CD8-positive, alpha-beta memory T cell (primary cell): ENCODE measurements at places on chromosomes 11 and 22. TPM values are rescaled to one million over a fixed set of nuclear protein-coding genes. Genes with fewer than 3 reads are reported as not detected.

DNA sequence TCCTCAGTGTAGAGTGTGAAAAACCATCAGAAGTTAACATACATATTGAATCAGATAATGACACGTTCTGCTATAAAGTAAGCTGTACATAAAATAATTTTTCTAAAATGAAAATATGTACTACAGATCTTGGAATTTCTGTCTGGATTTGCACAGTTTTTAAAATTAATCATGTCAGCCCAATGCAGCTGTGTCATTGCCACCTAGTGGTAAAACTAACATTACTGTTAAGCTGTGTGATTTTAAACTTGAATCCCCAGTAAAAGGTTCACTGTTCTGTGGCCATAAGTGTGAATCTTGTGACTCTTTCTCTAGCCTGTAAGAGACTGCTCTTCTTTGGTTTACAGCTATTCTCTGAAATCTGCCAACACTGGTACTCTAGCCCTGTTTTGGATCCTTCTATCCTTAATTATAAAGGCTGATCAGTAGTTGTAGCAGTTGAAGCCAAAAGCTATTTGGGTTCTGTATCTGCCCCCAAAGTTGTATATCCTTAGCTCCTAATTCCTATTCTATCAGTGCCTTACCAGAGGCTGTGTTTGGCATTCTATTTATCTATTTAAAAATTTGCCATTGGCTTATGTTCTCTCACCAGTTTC is 4.0 kb downstream of the JRKL start:
- no peaks in the 10 kb centered on the region for H3K36me3 ChIP-seq
- peaks cover 12% of the 10 kb centered on the region for H3K4me1 ChIP-seq
- no peak overlapping the region for H3K27ac ChIP-seq
- peak; percentile 21 for DNase-seq

DNA sequence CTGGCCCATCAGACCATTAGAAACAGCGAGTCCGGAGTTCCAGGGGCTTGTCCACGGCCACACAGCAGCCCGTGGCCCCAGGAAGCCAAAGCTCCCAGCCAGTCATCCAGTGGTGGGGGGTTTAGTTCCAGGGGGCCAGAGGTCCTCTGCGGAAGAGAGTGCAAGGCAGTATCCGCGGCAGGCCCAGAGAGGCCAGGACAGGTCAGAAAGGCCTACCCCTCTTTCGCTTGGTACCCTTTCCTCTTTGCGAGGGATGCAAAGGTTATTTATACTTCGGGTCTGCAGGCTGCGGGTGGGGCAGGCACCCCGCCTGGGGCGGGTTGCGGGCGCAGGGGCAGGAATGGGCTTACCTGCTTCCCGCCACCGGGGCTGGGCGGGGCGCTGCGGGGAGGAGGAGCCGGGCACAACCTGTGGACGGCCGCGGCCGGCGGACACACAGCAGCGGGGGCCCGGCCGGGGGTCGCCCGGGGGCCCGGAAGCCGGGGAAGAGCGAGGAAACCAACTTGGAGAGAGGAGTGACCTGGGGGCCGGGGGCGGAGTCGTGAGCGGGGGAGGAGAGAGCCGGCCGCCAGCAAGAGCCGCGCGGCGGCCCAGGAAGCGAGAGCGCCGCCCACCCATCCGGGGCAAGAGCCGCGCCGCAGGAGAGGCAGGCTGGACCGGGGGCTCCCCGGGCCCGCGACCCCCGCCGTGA is at the start of gene SH3BP1:
SH3BP1 (plus strand) TSS at position 600 of the 691 bp plus-strand sequence. CDS start 119 bp downstream, outside the sequence.
- H3K27me3 ChIP-seq: no peaks in the 10 kb centered on the region
- H3K27ac ChIP-seq: peak within 1 kb of the TSS; percentile 72
- peak within 1 kb of the TSS; percentile 94 for H3K4me3 ChIP-seq
- peak; percentile 60 for DNase-seq
- peaks cover 76% of the 10 kb centered on the region for H3K4me1 ChIP-seq

DNA sequence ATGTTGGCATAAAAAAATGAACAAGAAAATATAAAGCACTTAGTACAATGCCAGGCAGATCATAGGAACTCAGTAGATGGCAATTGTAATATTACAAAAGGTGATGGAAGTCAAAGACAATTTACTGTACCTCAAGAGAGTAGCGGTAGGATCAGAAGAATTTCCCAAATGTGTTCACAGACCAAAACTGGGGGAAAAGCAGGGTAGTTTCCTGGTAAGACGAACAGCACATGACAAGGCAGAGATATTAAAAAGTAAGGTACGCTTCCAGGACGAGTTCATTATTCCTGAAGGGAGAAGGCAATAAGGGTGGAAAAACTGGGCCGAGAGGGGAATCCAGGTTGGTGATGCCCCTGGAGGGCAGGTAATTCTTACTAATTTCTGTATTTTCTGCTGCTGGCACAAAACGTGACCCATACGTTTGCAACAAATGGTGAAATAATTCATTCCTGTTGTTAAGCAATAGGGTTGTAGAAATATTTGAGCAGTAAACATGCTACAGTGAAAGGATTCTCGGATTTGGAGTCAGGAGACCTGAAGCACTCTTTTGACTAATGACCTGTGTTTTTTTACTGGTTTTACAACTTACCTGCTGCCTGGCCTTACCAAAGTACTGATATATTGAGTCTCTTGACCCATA is 786 bp upstream of the ANKRD42 start:
- peak overlapping the region; percentile 96 for H3K4me3 ChIP-seq
- peak overlapping the region; percentile 99 for H3K27ac ChIP-seq
- H3K36me3 ChIP-seq: peaks cover 5% of the 10 kb centered on the region
- peaks cover 34% of the 10 kb centered on the region for H3K4me1 ChIP-seq

GRCh38 chr11:120834686-120835210 is 189.2 kb upstream of the TBCEL start:
- H3K27ac ChIP-seq: no peak overlapping the region
- H3K27me3 ChIP-seq: no peaks in the 10 kb centered on the region
- H3K4me1 ChIP-seq: no peaks in the 10 kb centered on the region
- no peak for DNase-seq
- H3K36me3 ChIP-seq: no peaks in the 10 kb centered on the region
- no peak overlapping the region for H3K4me3 ChIP-seq

DNA sequence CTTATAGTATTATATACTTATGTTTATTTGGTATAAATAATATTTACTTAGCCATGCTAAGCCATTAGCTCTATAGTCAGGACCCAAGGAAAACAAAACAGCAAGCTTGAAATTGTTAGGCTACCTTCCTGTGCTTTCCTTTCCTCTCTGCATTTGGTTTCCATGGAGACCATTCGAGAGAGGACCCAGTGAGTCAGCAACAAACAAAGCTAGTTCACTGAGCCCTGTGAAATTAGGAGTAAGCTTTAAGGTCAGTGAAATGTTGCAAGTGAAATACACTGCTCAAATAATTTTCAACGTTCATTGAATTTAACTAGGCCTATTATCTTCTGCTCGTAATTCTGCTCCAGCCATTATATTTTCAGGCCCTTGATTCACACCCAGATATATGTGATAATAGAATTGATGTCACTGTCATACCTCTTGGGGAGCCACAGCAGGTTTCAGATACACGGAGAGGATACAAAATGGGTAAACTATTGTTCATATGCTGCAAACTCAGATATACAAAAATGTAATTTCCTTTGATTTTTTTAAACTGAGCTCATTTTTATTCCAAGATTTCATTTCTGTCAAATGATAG is 9.1 kb upstream of the OR10D3 start:
- H3K4me1 ChIP-seq: no peaks in the 10 kb centered on the region
- no peaks in the 10 kb centered on the region for H3K36me3 ChIP-seq
- no peak overlapping the region for H3K27ac ChIP-seq
- H3K4me3 ChIP-seq: no peak overlapping the region

DNA sequence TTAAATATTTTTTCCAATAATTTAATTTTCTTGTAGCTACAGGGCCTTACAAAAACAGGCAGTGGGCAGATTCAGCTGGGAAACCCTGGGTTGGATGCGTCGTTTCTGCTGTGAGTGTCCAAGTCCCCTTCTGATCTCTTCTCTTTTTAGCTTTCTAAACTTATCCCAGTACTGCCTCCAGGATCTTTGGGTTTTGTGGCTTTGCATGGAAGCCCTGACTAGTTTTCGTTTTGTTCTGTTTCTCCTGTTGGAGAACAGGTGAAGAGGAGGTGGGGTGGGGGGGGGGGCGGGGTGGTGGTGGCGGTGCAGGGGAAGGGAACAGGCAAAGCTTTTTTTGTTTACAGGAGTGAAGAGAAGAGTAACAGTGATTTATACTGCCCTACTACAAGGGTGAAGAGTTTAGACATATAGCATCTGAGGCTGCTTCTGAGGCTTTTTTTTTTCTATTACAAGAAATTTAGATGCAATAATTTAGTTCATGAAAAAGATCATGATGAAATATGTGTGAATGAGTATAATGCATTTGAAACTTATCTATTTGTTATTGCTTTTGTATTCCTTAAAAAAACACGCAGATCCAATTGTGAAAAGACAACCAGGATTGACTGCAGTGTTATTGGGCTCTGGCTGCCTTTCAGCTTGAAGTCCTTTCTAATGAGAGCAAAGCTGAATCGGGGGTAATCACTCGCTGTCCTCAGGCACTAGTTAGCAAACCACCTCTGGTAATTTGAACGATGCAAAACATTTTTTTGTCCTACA is 142.9 kb downstream of the NCAM1 start:
- no peaks in the 10 kb centered on the region for H3K36me3 ChIP-seq
- no peak overlapping the region for H3K4me3 ChIP-seq
- no peak for DNase-seq
- no peaks in the 10 kb centered on the region for H3K4me1 ChIP-seq

DNA sequence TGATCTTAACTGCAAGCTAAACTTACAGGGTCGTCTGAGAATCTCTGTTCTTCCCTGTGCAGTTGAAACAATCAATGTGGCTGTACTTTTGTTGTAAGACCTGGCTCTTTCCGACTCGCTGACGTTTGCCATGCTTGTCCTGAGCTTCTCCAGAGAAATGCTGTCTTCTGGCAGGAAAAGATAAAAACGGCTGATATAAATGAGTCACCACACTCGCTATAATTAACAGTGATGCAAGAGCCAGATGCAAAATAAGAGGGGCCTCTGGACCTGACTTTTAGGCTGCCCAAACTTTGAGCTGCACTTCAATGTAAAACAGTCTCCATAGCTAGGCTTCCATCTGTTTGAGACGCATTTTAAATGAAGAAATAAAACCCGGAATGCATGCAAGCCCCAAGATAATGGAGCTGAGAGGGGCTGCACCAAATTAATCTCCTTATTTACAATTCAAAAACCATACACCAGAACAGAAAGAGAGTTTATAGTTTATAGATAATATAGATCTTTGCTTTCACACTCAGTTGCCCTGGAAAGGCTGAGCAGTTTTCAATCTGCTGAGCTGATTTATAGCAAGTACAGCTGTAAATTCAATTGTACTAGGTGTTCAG is 48.5 kb downstream of the WT1 start:
- H3K36me3 ChIP-seq: no peaks in the 10 kb centered on the region
- H3K27ac ChIP-seq: no peak overlapping the region
- no peak overlapping the region for H3K4me3 ChIP-seq
- no peak for DNase-seq
- no peaks in the 10 kb centered on the region for H3K4me1 ChIP-seq

GRCh38 chr11:94574193-94574961 is 7.2 kb downstream of the PIWIL4 start:
- H3K27me3 ChIP-seq: no peaks in the 10 kb centered on the region
- H3K36me3 ChIP-seq: no peaks in the 10 kb centered on the region
- no peak overlapping the region for H3K4me3 ChIP-seq

DNA sequence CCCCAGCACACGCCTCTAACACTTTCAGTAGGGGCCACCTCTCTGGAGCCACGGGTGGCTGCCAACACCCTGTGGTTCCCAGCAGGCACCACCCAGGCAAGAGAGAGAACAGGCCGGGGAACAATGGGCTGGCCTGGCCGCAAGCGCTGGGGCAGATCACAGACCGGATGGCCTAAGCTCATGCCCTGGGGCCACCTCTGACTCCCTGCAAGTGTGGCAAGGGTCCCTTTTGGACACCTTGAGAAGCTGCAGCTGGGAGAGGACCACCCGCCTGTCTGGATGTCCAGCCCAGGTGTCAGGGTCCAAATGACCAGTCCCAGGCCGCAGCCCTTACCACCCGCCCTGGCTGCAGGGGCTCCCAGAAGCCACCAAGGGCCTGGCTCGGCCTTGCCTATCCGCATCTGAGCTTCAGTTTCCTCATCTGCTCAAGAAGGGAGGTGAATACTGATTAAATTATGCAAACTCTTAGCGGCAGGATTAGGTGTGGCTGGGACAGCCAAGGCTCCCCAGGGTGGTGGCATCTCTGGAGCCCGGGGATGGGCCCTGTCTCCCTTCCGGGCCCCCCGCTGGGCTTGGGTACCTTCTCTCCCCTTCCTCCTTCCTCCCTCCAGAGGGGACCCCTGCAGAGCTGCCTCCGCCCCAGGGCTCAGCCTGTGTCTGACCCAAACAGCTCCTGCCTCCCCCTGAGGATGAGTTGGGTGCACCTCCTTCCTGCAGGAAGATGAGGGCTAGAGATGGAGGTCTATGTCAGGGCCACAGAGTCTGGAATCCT is 785 bp upstream of the SUSD2 start:
- no peak for DNase-seq
- no peak overlapping the region for H3K4me3 ChIP-seq
- H3K36me3 ChIP-seq: peaks cover 2% of the 10 kb centered on the region
- H3K4me1 ChIP-seq: no peaks in the 10 kb centered on the region

- no peaks in the 10 kb centered on the region for H3K36me3 ChIP-seq
- no peaks in the 10 kb centered on the region for H3K27me3 ChIP-seq
- H3K4me3 ChIP-seq: no peak overlapping the region
- H3K27ac ChIP-seq: no peak overlapping the region
- H3K4me1 ChIP-seq: no peaks in the 10 kb centered on the region
Observed at GRCh38 chr11:36230779-36231699, 58.2 kb downstream of the COMMD9 start.

DNA sequence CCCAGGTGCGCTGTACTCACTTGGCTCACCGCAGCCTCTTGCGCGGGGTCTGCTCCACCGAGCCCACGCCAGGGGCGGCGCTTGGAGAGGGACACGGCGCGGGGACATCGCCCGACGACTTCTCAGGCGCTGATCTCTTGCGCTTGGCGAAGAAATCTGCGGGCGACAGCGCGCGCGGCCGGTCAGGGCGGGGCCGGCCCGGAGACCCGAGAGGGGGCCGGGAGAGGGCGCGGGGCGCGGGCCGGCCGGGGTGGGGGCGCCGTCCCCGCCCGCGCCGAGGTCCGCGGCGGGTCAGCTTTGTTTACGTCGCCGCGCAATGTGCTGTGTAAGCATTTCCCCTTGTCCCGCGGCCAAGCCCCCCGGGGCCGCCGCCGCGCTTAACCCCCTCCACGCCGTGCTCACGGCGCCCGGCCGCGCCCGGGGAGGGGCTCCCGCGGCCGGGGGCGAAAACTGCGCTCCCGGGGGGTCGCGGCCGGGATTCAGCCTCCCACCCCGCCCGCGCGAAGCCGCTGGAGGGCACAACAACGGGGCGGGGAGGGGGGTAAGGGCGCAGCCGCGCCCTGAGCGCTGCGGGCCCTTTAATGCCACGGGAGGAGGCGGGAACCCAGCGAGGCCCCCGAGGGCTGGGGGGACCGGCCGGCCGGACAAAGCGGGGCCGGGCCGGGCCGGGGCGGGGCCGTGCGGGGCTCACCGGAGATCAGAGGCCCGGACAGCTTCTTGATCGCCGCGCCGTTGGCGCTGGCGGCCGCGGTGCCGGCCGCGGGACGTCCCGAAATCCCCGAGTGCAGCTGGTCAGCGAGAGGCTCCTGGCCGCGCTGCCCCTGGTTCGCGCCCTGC is 1.4 kb downstream of the CDKN1C start:
- H3K27me3 ChIP-seq: no peaks in the 10 kb centered on the region
- H3K36me3 ChIP-seq: no peaks in the 10 kb centered on the region
- peak overlapping the region; percentile 19 for H3K4me3 ChIP-seq
- peaks cover 13% of the 10 kb centered on the region for H3K4me1 ChIP-seq

Gene RTN4RL2
- 0.27 TPM for total RNA-seq

Gene BTBD10
- 24.1 TPM for total RNA-seq

Gene TOM1
- total RNA-seq: 17.0 TPM

Gene JHY
- total RNA-seq: 4.9 TPM

Gene HTATIP2
- 52.4 TPM for total RNA-seq

Gene PARVG
- 56.0 TPM for total RNA-seq

Gene ANO3
- total RNA-seq: not detected

Gene LRRC55
- total RNA-seq: not detected

Gene TTC12
- 21.9 TPM for total RNA-seq
